ENCODE measurements at places on chromosomes 5 and 9. TPM values are rescaled to one million over a fixed set of nuclear protein-coding genes. Genes with fewer than 3 reads are reported as not detected.

PCDHB8 gene
- total RNA-seq: 0.71 TPM

DNA sequence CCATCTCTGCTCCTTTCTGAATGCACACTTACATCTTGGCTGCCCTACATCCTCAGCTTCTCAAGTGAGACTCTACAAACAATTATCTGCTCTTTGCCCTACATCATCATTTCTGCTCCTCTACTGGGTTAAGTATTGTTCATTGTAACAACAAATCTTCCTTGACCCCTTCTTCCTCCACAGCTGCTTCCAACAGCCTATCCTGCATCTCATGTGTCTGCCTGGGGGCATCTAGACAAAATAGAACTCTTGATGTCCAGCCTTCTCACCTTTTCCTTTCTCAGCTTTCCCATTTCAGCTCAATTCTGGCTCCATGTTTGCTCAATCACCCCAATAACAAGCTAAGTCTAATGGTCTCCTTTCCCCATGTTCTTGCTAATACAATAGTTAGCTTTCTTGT is 509.8 kb downstream of the DIRAS2 start:
- H3K36me3 ChIP-seq: no peaks in the 10 kb centered on the region
- no peaks in the 10 kb centered on the region for H3K4me1 ChIP-seq

GRCh38 chr9:129987047-129987446 is 55.9 kb downstream of the FNBP1 start:
- H3K27me3 ChIP-seq: no peaks in the 10 kb centered on the region
- no peak for DNase-seq
- H3K4me1 ChIP-seq: no peaks in the 10 kb centered on the region
- H3K27ac ChIP-seq: no peak overlapping the region
- H3K4me3 ChIP-seq: no peak overlapping the region

- H3K36me3 ChIP-seq: no peaks in the 10 kb centered on the region
- H3K27ac ChIP-seq: no peak overlapping the region
- no peaks in the 10 kb centered on the region for H3K4me1 ChIP-seq
- H3K4me3 ChIP-seq: no peak overlapping the region
- no peaks in the 10 kb centered on the region for H3K27me3 ChIP-seq
These were observed 239.0 kb downstream of the FSTL4 start for GRCh38 chr5:133373121-133373870.

- H3K27me3 ChIP-seq: no peaks in the 10 kb centered on the region
- no peaks in the 10 kb centered on the region for H3K4me1 ChIP-seq
- H3K27ac ChIP-seq: peak overlapping the region; percentile 55
These were observed 4.3 kb downstream of the SH3GLB2 start for GRCh38 chr9:129023908-129024233.

WNT8A gene
- 0.88 TPM for total RNA-seq

GRCh38 chr5:8176101-8176693 is 307.2 kb downstream of the MTRR start:
- no peaks in the 10 kb centered on the region for H3K4me1 ChIP-seq
- DNase-seq: no peak
- H3K27ac ChIP-seq: no peak overlapping the region
- H3K27me3 ChIP-seq: no peaks in the 10 kb centered on the region
- no peak overlapping the region for H3K4me3 ChIP-seq
- no peaks in the 10 kb centered on the region for H3K36me3 ChIP-seq

PFN3 gene
- total RNA-seq: not detected

- no peaks in the 10 kb centered on the region for H3K27me3 ChIP-seq
- peaks cover 7% of the 10 kb centered on the region for H3K4me1 ChIP-seq
These were observed 29.9 kb downstream of the CD180 start for GRCh38 chr5:67166460-67167285.

TMEM215 gene
- total RNA-seq: 0.11 TPM

PCDHA9 gene
- total RNA-seq: 0.48 TPM

DNA sequence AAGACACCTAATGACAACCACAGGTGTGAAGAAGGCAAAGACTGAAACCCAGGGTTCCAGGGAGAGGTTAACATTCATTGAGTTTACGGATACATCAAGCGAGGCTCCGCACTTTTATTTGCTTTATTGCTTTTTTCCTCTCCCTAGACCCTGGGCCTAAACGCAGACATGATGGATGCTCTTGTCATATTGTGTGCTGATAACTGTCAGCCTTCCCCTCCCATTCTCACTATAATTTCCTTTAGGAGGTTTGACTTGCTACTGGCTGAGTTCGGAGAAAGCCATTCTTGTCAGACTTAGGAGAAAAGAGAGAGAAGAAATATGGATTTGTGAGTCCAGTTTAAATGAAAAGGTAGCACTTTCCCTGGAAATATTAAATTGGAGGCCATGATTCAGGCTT is 471.6 kb downstream of the DNAH5 start:
- H3K4me1 ChIP-seq: no peaks in the 10 kb centered on the region
- H3K4me3 ChIP-seq: no peak overlapping the region
- no peak for DNase-seq
- H3K27me3 ChIP-seq: no peaks in the 10 kb centered on the region
- no peak overlapping the region for H3K27ac ChIP-seq

ALDH1A1 gene
- total RNA-seq: 4.6 TPM

DNA sequence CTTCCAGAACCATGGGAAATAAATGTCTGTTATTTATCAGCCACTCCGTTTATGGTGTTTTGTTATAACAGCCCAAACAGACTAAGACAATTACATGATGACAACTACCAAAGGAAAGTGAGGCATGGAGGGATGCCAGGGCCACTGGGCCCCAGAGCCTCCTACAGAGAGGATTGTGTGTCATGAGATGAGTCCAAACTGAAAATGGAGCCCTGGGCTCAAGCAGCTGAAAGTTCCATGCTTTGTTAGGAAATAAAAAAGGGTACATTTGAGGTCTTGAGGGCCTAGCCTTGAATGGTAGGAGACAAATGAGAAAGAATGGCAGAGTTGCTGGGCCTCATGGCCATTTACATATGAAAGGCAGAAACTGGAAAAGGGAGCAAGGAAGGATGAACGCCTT is 586.5 kb downstream of the CETN3 start:
- no peak for DNase-seq
- no peaks in the 10 kb centered on the region for H3K4me1 ChIP-seq
- no peak overlapping the region for H3K4me3 ChIP-seq
- peak overlapping the region; percentile 40 for H3K27ac ChIP-seq
- no peaks in the 10 kb centered on the region for H3K27me3 ChIP-seq

ERCC8 gene
- 9.8 TPM for total RNA-seq

SHC3 gene
- 1.6 TPM for total RNA-seq

DNA sequence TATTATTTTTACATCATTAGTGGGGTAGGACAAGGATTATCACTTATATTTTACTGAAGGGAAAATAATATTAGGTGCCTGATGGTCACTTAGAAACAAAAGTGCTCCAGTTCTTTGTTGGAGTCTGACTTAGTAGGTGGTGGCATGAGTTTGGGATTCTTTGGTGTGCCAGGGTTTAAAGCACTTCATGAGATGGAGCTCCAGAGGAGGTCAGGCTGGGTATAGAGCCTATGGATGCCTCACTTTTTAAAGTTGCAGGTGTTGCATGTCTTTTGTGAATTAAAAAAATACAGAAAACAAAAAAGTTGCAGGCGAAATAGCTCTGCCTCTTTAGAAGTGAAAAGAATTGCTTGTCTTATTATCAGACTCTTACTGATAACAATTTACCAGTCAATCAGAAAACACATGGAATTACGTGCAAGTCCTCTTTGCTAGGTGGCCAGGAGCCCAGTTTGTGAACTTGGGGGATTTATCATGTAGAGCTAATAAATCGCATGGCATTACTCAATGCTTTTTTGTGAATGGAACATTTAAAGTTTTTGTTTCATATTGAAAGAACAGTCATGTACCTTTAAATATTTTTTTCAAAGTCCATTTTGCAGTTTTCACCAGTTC is 1.6 kb downstream of the ITK start:
- peaks cover 14% of the 10 kb centered on the region for H3K27me3 ChIP-seq
- no peak for DNase-seq
- no peaks in the 10 kb centered on the region for H3K36me3 ChIP-seq
- no peak overlapping the region for H3K27ac ChIP-seq

NRG2 gene
- total RNA-seq: 10.8 TPM

DNA sequence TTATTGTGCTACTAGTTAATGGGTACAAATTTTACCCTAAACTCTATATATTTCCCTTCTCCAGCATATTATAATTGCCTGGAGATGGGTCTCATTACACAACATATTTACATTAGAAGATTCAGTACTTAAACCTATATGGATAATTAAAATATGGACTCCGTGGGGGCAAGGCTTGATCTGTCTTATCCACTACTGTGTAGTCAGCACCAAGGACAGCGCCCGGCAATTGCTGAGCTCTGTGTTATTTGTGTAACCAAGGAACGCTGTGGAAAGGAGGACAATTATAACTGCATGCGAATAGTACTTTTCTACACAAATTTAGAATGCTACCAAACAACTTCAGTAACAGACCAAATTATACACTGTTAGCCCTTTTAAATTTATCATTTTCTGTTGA is 77.7 kb downstream of the DNAH5 start:
- H3K36me3 ChIP-seq: no peaks in the 10 kb centered on the region
- no peaks in the 10 kb centered on the region for H3K4me1 ChIP-seq
- no peak overlapping the region for H3K4me3 ChIP-seq
- H3K27ac ChIP-seq: no peak overlapping the region

PDCD1LG2 gene
- not detected for total RNA-seq

DNA sequence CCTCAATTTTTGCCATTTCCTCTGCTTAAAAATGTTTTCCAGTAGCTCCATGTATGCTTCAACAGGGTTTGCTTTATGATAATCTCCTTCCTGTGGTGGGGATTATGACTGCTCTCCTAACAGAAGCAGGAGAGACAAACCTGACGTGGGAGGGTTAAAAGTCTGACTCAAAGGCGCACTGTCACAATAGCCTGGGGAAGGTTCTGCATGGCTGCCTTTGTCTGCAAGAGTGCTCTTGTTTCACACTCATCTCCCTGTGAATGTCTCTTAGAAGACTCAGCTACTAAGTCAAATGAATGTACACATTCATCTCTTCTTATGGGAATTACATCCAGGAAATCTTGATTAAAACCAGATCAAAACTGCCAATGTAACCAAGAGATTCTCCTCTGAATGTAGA is 90.9 kb upstream of the MTAP start:
- no peak overlapping the region for H3K4me3 ChIP-seq
- H3K27ac ChIP-seq: no peak overlapping the region
- no peaks in the 10 kb centered on the region for H3K36me3 ChIP-seq

ANXA2R gene
- total RNA-seq: 0.97 TPM

PCDHGA4 gene
- 5.0 TPM for total RNA-seq

DNA sequence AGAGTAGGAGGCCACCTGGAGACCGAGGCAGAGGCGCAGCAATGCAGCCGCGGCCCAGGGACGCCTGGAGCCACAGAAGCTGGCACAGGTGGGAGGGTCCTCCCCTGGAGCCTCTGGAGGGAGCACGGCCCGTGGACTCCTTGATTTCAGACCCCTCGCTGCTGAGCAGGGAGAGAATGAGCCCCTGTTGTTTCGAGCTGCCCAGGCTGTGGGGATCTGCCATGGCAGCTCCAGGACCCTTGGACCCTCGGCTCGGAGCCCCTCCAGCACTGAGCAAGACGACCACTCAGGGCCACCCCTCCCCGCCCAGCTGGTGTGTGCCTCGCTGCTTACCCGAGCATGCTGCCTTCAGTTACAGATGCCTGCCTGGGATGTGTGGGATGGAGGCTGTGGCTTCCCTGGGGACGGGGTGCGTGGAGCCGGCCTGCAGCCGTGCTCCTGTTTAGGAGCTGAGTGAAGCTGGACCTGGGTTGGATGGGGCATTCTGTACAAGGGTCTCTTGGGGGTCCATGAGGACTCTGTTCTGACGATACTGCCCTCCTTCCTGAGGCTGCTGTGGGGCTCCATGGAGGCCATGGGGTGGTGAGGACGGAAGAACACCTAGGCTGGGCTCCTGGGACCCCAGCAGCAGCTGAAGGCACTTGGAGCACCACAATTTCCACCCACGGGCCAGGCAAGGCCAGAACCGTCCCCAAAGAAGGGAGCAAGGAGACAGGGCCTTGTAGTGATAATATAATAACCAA is 115.1 kb upstream of the LPCAT1 start:
- H3K4me3 ChIP-seq: no peak overlapping the region
- H3K27me3 ChIP-seq: peaks cover 14% of the 10 kb centered on the region
- no peaks in the 10 kb centered on the region for H3K36me3 ChIP-seq

DNA sequence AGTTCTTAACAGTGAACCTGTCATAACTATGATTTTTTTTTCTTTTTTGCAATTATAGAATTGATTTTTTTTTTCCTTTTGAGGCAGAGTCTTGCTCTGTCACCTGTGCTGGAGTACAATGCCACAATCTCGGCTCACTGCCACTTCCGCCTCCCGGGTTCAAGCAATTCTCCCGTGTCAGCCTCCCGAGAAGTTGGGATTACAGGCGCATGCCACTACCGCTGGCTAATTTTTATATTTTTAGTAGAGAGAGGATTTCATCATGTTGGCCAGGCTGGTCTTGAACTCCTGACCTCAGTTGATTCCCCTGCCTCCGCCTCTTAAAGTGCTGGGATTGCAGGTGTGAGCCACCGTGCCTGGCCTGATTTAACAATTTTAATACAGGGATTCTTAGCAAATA is 21.4 kb downstream of the UGCG start:
- H3K36me3 ChIP-seq: peaks cover 31% of the 10 kb centered on the region
- no peaks in the 10 kb centered on the region for H3K27me3 ChIP-seq
- no peak overlapping the region for H3K27ac ChIP-seq
- DNase-seq: no peak
- H3K4me3 ChIP-seq: no peak overlapping the region

DNA sequence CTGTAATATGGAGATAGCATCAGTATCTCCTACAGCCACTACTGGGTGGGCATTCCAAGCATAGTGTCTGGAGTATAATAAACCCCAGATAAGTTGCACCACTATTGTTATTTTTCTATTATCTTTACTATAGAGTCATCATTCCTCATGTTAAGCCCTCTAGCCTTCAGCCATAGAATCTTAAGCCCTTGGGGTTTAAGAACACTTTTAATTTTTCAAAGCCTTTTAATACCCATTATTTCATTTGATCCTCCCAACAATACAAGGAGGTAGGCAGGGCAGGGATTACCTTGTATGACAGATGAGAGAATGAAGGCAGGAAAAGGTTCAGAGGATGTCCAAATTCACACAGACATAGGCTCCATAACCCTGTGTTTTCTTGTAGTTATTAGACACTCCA is 112.5 kb downstream of the EBF1 start:
- no peak overlapping the region for H3K4me3 ChIP-seq
- DNase-seq: no peak
- no peak overlapping the region for H3K27ac ChIP-seq
- no peaks in the 10 kb centered on the region for H3K27me3 ChIP-seq
- H3K4me1 ChIP-seq: no peaks in the 10 kb centered on the region
